ENCODE measurements at places on chromosomes 2 and 18.

DNA sequence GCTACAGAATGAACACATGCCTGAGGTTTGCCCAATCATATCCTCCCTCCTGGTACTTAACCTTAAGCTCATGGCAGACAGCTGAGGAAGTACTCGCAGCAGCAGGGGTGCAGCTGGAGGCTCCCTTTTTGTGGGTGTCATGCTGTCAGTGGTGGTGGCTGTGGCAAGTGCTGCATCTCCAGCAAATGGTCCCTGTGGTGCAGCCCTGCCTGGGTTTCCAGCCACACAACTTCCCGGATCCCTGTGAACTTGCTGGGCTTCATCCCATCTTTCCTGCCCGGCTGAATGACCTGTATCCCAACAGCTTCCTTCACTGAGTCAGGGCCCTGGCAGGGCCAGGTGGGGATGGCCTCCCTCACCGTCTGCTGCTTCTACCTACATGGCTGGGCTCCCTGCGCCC lies 5.0 kb downstream of the TMEM185B start:
- DNase-seq, result no peak

DNA sequence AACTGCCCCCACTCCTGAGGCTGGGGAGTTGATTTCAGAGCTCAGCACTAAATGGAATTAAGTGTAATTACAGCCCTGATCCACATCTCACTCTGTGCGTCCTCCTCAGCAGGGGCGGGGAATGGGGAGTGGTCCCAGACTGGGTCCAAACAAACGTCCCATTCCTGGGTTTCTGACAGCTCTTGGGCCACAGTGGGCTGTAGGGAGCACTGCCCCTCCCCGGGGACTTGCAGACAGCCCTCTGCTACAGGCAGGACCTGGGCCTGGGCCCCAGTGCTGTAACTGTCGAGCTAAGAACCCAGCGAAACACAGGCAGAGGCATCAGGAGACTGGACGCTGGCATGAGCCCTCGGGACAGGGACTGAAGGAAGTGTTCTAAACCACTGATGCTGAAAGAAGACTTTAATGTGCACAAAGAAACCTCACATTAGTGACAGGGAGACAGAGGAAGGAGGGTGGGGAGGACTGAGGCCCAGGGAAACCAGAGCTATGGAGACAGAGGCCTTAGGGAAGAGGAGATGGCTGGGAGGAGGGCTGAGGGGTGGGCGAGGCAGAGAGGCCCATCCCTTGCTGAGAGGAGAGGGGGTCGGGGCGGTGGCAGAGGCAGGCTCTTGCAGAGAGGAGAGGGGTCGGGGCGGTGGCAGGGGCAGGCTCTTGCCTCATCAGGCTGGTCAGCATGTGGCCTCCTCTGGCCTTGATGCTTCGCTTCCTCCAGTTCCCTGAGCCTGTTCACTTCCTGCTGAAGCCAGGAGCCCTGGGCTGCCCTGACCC lies 5.8 kb upstream of the SEMA4C start:
- DNase-seq, result no peak

GRCh38 chr2:60100034-60100433 lies 453.4 kb downstream of the BCL11A start:
- no peak for DNase-seq

- DNase-seq, result no peak
Observed at GRCh38 chr2:146623771-146624170, 1221.1 kb upstream of the ACVR2A start.

- DNase-seq, result no peak
Observed at GRCh38 chr18:76847916-76848315, 25.6 kb downstream of the ZNF236 start.

DNA sequence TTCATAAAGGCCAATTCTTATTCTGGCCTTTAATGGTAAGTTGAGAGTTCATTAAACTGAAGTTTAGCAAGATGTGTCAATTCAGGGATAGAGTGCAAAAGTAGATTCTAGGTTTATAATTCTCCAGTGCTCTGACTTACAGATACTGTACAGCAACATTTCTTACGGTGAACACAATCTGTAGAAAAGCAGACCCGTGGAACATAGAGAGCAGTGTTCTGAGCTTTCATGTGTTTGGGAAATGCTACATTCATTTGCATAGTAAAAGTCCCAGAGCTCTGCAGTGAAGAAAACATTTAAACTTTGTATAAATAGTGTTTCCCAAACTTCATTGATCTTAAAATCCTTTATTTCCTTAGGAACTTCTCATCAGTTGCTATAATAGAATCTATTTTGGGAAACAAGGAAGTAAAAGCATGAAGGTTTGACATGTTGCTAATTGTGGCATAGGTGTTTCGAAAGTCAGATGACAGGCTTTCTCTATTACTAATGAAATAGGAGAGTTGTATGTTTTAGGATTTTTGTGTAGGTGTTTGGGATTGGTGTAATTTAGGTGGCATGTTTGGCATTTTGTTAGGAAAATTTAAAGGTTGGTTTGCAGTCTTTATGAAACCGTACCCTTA lies 138.2 kb downstream of the ASXL3 start:
- DNase-seq, result no peak

GRCh38 chr2:120949027-120949956 lies 213.6 kb downstream of the GLI2 start:
- peak; percentile 41 for DNase-seq

DNA sequence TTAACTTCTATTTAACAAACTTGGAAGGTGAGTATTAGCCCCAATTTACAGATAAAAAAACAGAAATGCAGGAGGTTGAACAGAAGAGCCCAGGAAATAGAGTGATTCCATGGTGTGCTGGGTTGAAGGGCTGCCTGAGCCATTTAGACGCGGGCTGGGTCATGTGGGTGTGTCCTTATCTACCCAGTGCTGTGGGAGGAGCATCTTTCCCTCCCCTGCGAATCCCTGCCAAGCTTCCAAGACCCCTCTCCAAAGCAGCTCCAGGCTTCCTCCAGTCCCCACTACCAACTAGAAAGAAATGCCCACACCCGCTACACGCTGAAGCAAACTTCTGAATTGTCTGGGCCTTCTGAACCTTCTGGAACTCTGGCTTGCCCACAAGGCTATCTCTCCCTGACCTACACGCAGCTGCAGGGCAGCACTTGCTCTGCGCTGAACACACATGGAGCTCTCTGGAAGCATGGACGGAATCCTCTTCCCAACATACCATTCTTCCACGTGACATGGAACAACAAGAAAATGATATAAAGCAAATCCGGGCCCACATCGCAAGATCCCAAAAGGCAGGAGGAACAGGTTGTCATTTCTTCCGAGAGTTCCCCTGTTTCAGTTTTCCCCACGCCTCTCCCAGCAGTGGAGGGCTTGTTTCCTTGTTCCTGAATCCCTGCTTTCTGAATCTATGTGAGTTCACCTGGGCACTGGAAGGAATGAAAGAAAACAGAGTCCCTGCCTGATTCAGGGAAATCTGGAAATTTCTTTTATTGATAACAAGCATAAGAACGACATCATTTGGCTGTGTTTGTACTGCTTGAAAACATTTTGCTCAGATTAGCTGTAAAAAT lies 562.7 kb upstream of the ID2 start:
- no peak for DNase-seq

DNA sequence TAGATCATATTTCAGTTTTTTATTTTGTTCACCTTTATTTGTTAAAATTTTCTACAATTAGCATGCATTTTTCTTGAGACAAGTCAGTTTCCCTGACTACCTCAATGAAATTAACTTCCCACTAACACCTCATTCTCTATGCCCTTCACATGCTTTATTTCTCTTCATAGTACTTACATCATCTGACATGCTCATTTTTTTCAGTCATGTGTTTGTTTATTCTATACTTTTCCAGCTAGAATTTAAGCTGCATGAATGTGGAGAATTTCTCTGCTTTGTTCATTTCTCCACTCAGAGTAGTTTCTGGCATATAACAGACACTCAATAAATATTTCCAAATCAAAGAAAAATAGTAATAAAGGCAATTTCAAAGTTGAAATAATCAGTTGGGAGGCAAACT lies 78.9 kb upstream of the SCN7A start:
- DNase-seq, result no peak

- DNase-seq, result no peak
Observed at GRCh38 chr2:220081171-220081570, 453.7 kb downstream of the SLC4A3 start.

DNA sequence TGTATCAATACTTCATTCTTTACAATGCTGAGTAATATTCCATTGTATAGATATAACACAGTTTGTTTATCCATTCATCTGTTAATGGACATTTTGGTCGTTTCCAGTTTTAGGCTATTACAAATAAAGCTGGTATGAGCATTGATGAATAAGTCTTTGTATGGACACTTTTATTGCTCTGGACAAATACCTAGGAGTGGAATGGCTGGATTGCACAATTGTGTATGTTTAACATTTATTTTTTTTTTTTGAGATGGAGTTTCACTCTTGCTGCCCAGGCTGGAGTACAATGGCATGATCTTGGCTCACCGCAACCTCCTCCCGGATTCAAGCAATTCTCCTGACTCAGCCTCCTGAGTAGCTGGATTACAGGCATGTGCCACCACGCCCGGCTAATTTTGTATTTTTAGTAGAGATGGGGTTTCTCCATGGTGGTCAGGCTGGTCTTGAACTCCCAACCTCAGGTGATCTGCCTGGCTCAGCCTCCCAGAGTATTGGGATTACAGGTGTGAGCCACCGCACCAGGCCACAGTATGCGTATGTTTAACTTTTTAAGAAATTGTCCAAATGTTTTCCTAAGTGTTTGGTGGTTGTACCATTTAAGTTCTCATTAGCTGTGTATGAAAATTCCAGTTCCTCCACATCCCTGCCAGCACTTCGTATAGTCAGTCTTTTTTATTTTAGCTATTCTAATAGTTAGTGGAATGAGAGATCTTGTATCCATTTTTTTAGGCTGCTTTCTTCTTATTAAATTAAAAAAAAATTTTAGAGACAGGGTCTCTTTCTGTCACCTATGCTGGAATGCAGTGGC lies 194.9 kb upstream of the HAAO start:
- DNase-seq, result no peak

DNA sequence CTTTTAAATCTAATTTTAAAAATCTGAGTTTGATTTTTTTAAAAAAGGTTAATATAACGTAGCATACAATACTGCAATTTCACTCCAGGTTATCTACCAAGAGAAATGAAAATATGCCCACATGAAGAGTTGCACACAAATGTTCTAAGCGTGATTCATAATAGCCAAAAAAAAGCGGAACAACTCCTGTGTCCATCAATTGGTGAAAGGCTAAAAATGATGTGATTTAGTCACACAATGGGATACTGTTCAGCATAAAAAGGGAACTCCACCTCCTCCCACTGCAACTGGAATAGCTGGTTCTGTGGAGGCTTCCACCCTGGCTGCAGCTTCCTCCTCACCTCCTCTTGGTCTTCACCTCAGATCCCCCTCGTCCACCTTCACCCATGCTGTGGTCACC lies 132.8 kb downstream of the PIK3C3 start:
- DNase-seq, result no peak

GRCh38 chr18:59730896-59731295 lies 33.7 kb upstream of the CCBE1 start:
- no peak for DNase-seq

DNA sequence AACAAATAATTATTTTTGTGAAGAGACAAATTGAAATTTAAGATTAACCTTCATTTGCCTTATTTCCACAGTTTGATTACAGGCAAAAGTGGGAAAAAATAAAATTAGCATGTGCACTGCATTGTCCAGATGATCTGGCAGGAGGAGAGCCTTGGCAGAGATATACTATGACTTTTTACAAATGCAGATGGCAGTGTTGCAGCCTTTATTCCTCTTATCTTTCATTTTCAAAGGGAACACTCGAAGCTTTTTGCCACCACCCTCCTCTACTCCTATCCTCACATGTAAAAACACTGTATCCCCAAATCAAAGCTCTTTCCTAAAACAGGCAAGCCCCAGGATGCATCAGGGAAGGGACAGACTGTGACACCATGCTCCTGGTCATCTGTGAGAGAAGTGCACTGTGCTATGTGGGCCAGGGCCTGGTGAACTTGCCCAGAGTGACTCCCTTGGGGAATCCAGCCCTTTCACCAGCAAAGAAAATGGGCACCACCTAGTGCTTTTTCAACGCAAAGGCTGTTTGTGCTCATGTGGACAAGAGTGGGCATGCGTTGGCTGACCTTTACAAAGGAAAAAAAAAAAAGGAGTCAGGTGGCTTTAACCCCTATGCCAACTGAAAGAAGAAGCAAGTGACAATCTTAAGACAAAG lies 74.7 kb upstream of the ETAA1 start:
- DNase-seq, result peak; percentile 18

GRCh38 chr2:158740127-158740526 lies 55.0 kb upstream of the DAPL1 start:
- no peak for DNase-seq

DNA sequence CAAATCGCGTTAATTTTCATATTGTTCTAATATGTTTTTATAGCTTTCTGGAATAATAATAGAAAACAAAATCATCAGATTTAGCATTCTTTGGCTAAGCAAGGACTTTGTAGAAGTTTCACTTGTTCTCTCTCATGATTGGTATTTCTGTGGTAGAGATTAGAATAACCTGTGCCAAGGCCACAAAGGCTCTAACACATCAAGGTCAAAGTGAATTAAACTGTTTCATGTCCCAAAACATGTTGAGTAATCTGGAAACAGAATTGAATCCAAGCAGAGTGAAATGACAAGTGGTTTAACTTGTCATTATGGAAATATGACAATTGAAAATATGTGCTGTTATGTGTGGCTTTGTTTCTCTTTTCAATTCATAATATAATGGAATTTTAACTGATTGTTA lies 617.4 kb downstream of the CCDC85A start:
- DNase-seq, result no peak

- DNase-seq, result no peak
Observed at GRCh38 chr2:232908695-232909094, 38.6 kb downstream of the SNORC start.

DNA sequence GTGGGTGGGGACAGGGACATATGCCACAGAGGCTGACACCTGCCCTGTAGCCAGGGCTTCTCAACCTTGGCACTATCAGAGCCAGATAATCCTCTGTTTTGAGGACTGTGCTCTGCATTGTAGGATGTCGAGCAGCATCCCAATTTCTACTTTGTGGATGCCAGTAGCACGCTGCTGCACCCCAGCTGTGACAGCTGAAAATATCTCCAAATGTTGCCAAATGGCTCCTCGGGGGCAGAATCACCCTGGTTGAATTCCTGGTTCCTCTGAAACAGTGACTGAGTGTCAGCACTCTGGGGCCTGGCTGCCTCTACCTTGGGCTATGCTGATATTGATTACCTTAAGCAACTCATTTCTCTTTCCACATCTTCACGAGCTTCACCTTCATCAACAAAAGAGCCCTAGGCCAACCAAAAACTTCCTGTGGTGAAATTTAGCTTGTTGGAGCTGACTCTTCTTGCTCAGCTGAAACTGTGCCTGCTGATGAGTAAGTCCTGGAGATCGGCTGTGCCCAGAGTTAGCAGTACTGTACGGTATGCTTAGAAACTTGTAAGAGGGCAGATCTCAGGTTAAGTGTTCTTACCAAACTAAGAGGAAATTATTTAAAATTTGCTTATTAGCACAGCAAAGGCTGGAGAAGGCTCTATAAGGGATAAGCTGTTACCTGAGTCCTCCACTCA lies 138.1 kb downstream of the SEPTIN10 start:
- peak; percentile 66 for DNase-seq

DNA sequence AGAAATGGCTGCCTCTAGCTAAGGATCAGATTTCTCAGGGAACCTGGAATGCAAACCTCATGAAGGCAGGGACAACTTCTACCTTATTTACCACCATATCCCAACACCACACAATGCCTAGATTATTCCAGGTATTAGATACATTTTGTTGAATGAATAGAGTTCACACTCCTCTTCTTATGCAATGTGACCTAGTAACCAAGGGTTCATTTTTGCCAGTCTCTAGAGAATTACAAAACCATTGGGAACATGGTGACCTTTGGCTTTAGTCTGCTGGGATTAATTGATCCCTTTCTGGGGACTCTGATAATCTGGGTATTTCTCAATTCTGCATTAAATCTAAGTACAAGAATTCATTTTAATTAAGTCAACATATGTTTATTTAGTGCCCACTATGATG lies 35.2 kb upstream of the SERTAD2 start:
- no peak for DNase-seq
